Right atrium auricular region (tissue), 2 donors: ENCODE measurements at places on chromosomes 5 and 9.

GRCh38 chr9:118177241-118177640 lies 473.0 kb downstream of the TLR4 start:
- DNase-seq = no peak

GRCh38 chr5:6527749-6528455 lies 79.2 kb downstream of the UBE2QL1 start:
- DNase-seq = no peak

DNA sequence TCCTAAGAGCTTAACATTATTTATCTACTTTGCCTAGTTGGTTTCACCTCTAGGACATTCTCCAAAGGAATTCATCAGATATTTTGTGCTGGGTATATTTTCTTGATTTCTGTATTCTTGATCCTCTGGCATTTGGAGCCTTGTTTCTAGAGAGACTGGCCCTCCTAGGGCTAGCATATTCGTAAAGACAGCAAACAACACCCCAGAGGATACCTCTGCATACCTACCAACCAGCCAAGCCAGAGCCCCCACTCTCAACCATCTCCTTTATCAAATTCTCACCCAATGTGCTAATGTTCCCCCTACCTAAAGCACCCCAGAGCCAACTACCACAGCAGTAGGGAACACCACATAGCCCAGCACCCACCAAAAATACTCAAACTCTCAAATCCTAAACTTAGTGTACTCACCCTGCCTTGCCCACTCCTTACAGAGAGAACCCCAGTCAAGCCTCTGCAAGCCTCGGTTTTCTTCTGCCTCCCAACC lies 149.5 kb downstream of the SEMA5A start:
- no peak for DNase-seq

DNA sequence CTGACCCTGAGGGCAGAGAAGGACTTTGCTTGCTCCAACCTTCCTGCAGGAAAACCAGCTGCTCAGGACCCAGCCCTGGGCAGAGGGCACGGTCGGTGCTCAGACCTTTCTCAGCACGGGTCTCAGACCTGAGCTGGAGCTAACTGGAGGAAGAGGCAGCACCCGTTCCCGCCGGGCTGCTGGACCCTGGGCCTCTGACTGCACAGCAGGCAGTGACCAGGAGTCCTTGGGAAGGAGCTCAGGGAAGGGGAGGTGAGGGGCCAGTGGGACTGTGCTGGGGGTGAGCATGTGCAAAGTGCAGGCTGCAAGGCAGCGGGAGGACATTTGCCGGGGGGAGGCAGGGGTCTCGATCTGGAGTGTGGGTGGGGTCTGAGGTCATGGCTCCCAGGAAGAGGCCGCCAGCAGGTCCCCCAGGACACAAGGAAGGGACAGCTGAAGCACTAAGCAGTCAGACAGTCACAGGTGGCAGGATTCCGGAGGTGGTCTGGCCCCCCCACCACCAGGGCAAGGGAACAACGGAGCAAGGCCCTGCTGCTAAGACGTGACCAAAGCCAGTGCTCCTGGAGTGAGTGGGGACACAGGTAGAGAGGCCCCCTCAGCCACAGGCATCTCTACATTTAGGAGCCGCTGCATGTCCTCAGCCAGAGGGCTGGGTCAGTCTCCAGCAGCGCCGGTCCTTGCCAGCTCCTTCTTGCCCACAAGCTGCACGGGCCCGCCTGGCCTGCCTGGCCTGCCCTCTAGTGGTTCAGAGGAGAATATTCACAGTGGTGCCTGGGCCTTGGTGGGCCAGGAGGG lies 4.8 kb upstream of the DPM2 start:
- DNase-seq = peak; percentile 85

- DNase-seq = no peak
These were observed 10.7 kb upstream of the TOR4A start for GRCh38 chr9:137266585-137267453.

DNA sequence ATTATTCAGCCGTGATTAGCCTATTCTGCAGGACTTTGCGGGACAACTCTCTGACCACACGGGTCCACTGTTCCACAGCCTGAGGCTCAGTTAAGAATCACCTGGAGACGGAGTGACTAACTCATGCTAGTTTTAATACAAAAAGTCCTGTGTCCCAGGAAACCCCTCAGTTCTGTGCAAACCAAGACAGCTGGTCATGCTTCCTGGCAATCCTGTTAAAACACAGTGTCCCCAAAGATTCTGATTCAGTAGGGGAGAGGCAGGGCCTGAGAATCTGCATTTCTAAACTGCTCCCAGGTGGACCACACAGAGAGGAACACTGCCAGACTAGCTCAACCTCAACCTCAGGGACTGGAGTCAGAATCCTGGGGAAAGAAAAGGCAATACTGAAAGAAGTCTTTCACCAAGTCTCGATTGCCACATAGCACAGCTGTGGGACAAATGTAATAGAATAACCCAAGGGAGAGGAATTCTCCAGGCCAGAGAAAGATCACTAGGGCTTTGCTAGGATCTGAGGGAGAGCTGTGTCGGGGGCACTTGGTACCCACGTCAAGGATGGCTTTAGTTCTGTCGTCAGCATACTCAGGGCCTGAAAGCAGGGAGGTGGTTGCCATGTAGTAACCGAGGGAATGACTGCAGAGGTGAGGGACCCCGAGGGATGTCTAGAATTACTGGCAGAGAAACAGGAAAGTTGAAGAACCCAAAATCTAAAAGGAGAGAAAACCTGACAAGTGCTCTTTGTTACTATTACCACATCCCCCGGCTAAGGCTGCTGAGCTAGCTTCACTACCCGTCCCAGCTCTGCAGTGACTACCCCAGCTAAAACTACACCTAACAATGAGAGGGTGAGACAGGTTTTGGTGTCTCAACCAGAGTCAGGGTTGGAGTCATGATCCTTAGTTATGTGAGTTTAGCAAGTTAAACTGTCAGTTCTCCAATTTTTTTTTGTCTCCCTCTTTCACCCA lies 8.6 kb downstream of the SUSD1 start:
- peak; percentile 62 for DNase-seq

DNA sequence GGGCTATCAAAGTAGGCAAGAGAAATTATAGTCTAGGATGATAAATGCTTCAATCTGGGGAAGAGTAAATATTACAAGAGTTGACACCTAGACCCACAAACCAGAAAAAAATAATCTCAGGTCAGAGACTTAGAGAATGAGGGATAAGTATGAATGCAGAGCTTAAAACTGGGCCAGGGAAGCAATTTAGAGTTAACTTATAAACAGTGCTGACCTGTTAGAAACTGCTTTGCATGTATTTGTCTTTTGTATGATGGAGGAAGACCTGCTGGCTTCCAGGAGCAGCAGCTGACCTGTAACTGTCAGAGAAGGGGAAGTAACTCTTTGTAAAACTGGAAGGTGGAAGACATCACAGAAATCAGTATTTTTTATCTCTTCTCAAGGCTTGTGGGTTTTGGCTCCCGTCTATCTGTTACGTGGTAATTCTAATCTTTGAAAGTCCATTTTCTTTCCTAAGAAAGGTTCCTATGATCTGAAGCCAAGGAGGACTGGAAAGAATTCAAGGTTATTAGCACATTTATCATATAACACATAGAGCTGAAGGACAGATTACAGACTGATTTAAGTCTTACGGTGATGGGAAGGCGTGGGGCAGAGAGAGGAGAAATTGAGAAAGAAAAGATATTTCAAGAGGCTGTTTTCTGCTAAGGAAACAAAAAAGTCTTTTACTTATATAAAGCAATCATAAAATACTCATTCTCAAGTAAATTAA lies 114.7 kb upstream of the ADAMTS19 start:
- DNase-seq = no peak

DNA sequence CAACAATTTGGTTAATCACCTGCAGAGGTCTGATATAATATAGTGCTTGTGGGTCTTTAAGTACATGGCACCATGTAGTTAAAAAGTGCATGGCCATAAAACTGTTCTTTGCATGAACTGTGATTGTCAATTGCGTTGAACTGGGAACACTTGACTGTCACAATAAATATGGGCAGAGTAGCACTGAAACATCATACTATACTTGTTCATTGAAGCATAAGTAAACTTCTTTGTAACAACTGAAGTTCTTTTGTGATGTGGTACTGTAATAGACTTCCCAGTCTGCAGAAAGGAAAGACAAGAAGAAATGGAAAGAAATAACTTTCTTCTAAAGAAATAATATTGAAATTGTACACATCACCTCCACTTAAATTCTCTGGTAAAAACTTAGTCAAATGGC lies 9.8 kb upstream of the NTRK2 start:
- DNase-seq = no peak

- no peak for DNase-seq
These were observed 1247.9 kb upstream of the ACO1 start for GRCh38 chr9:31136524-31136923.

DNA sequence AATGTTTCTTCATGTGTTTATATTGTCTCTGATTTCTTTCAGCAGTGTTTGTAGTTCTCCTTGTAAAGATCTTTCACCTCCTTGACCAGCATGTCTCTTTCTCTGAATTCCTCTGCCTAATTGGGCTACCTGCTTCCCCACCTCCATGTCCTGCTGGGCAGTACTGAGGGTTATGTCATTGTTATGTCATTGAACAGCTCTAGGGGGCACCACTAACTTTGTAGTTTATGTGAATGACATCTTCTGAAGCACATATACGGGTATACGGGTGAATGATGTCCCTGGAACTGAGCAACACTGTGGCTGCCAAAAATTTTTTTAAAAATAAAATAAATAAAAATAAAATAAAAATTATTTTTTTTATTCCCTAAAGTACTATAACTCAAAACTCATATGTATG lies 16.9 kb upstream of the SNCAIP start:
- DNase-seq = no peak

DNA sequence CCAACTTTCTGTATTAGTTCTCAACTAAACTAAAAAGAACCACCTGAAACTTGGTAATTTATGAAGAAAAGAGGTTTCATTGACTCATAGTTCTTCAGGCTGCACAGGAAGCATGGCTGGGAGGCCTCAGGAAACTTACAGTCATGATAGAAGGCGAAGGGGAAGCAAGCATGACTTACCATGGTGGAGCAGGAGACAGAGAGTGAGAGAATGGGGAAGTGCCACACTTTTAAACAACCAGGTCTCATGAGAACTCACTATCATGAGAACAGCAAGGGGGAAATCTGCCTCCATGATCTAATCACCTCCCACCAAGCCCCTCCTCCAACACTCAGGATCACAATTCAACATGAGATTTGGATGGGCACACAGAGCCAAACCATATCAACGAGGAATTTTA lies 123.5 kb downstream of the DEPDC1B start:
- no peak for DNase-seq

- no peak for DNase-seq
These were observed 89.9 kb downstream of the SEMA5A start for GRCh38 chr5:9455826-9456434.
